ENCODE measurements at places on chromosomes 3 and 15. TPM values are rescaled to one million over a fixed set of nuclear protein-coding genes. Genes with fewer than 3 reads are reported as not detected.

Gene ADAMTSL3
- 2.0 TPM for total RNA-seq

Gene SAMMSON
- not detected for total RNA-seq

Gene ZMYND10
- 0.81 TPM for total RNA-seq

Gene MED12L
- 0.72 TPM for total RNA-seq

Gene MASP1
- 19.2 TPM for total RNA-seq

Gene CPB1
- 5.6 TPM for total RNA-seq

Gene UBAP1L
- 3.8 TPM for total RNA-seq

Gene GOLGA6L10
- 0.49 TPM for total RNA-seq

Gene LRRK1
- total RNA-seq, result 18.0 TPM

Gene TRPM1
- not detected for total RNA-seq

Gene CLDN1
- total RNA-seq, result 0.18 TPM

Gene FGF12
- 0.08 TPM for total RNA-seq

Gene SNURF
- 8.7 TPM for total RNA-seq

Gene CSPG4
- total RNA-seq, result 27.8 TPM

Gene FEZF2
- total RNA-seq, result not detected

Gene COL6A5
- not detected for total RNA-seq

Gene A4GNT
- total RNA-seq, result not detected

Gene KCNMB3
- total RNA-seq, result 0.08 TPM

Gene VIPR1
- total RNA-seq, result 5.6 TPM

Gene C3orf85
- total RNA-seq, result not detected

Gene GNAT1
- not detected for total RNA-seq

Gene IQCF5
- total RNA-seq, result not detected

Gene GRK7
- not detected for total RNA-seq

Gene ZNF660
- 2.0 TPM for total RNA-seq

Gene ISG20
- total RNA-seq, result 1.9 TPM

Gene CMTM8
- total RNA-seq, result 1.1 TPM

Gene GUCA1C
- total RNA-seq, result not detected

Gene SLC28A1
- not detected for total RNA-seq

Gene ZNF774
- total RNA-seq, result 2.3 TPM

Gene ALDH1A3
- total RNA-seq, result 197 TPM
